ENCODE measurements at places on chromosomes 6 and 20. TPM values are rescaled to one million over a fixed set of nuclear protein-coding genes. Genes with fewer than 3 reads are reported as not detected.

GRCh38 chr6:43779852-43780236 lies 9.8 kb downstream of the VEGFA start:
- no peak for DNase-seq

DNA sequence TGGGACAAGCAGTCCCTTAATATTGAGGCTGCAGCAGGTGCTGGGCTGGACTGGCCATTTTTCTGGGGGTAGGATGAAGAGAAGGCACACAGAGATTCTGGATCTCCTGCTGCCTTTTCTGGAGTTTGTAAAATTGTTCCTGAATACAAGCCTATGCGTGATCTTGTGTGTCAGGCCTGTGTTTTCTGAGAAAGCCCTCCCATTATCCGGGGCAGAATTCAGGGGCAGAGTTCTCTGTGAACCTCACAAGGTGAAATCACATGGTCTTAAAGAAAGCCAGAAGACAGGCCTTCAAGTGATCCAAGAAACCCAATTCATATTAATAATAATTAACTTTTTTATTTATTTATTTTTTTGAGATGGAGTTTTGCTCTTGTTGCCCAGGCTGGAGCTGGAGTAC lies 12.5 kb downstream of the CCN5 start:
- DNase-seq: no peak

Gene MAP7
- 0.40 TPM for total RNA-seq

Gene RSPO3
- 8.8 TPM for total RNA-seq

DNA sequence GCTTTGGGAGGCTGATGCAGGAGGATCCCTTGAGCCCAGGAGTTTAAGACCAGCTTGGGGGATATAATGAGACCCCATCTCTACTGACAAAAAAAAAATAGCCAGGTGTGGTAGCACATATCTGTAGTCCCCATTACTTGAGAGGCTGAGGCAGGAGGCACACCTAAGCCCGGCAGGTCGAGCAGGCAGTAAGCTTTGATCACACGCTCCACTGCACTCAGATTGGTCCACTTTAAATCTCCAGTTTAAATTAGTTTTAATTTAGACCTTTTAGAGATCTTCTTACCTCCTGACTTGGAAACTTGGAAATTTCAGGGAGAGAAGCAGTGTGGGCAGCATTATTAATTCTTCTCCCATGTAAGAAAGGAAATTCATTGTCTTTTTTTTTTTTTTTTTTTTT lies 16.8 kb upstream of the PLCB4 start:
- DNase-seq: no peak

Gene CRISP3
- total RNA-seq: 0.04 TPM

- DNase-seq: no peak
Measured at GRCh38 chr20:56229812-56230211, 18.7 kb upstream of the MC3R start.

DNA sequence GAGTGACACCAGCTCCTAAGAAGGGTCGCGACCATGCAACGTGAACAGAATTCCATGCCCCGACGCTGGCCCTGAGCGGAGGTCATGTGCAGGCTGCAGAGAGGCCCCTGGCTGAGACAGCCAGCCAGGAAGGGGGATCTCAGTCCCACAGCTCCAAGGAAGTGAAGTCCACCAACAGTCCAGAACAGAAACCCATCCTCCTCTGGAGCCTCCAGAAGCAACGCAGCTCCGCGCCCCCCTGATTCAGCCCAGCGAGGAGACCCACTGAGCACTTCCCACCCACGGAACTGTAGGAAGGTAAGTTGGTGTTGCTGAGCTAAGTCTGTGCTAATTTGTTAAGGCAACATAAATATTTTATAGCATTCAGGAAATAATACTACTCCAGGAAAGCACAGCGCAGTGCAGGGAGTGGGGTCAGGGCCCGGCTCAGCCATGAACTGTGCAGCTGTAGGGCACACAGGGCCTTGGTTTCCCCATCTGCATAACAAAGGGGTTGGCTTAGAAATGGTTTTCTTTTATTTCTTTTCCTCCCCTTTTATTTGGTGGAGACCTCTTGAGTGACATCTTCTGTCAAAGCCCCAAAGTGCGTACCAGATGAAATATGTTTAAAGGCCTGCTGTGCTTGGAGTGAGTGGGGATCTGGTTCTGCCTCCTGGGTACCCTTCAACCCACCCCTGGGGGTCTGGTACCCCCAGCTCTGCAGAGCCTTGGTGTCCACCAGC lies 241.1 kb upstream of the PMEPA1 start:
- DNase-seq: no peak

DNA sequence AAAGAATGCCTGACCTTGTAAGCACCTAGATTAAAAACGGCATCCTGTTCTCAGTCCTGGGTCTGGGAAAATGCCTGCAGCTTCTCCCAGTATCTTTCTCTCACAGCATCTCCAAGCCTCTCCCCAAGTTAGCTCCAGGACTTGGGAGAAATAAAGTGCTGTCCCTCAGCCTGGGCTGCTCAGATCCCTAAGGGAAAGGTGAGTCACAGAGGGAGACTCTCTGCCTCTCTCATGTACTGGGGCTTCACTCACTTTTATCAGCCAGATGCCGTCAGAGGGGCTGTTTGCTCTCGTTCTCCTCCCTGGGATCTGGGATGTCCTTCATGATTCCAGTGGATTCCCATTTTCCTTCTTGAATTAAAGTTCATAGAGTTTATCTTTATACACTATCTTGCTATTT lies 293.6 kb downstream of the COL12A1 start:
- no peak for DNase-seq

DNA sequence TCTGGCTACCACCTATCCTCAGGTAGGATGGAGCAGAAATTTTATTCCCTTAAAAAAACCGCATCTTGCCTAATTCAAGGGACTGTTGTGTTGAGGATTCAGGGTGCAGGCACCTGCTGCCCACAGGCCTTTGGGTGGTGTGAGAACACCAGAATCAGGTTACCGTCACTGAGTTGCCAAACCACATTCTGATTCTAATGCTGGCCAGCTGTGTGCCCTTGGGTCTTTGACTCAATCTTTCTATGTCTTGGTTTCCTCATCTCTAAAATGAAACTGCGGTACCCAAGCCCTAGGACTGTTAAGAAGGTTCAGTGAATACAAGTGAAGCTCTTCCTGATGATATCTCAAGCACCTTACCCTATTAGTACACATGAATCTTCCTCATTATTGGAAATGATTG lies 827.3 kb downstream of the DHX35 start:
- no peak for DNase-seq

Gene COL9A3
- 27.1 TPM for total RNA-seq

GRCh38 chr6:144561455-144562043 lies 276.4 kb downstream of the UTRN start:
- DNase-seq: no peak

Gene OSTM1
- total RNA-seq: 16.5 TPM

Gene BAK1
- total RNA-seq: 9.0 TPM

DNA sequence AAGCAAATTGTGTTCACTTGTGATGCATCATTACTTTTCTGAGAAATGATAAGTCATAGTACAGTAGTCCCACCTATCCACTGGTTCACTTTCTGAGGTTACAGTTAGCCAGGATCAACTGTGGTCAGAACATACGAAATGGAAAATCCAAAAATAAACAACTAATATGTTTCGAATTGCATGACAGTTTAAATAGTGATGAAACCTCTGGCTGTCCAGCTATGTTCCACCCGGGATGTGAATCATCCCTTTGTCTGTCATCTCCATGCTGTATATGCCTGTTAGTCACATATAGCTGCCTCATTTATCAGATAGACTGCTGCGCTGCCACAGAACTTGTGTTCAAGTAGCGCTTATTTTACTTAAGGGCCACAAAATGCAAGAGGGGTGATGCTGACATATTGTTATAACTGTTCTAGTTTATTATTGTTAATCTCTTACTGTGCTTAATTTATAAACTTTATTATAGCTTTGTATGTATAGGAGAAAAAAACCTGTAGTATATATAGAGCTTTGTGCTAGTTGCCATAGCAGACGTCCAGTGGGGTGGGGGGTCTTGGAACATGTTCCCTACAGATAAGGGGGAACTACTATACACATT lies 29.2 kb downstream of the AFDN start:
- DNase-seq: peak; percentile 18

Gene VSTM2L
- total RNA-seq: 2.4 TPM

Gene OPN5
- 0.18 TPM for total RNA-seq

DNA sequence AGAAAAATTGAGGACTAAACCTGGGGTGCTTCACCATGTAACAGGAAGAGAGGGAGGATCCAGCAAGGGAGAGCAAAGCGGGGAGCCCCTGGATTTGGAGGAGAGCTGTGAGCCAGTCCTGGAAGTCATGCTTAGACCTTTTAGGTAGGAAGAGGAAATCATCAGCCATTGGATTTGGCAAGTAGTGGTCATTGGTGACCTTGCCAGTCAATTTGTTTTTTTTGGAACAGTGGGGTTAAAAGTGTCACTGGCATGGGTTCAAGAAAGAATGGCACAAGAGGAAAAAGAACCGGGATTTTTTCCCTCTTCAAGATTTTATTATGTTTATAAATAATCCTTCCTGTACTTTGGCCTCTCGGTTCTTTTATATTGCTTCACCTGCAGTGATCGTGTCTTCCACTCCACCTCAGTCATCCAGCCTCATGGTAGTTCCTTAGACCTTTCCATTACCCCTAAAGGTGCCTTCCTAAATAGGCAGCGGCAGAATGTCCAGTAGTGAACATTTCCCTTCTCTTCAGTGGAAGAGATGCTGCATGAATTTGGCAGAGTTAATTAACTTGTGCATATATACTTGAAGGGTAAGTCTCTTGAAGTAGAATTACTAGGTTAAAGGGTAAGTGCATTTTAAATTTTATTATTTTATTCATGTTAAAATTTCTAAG lies 124.7 kb downstream of the QKI start:
- no peak for DNase-seq

Gene BPI
- 0.40 TPM for total RNA-seq

- peak; percentile 82 for DNase-seq
Measured at GRCh38 chr6:133553652-133554051, 312.5 kb downstream of the EYA4 start.

DNA sequence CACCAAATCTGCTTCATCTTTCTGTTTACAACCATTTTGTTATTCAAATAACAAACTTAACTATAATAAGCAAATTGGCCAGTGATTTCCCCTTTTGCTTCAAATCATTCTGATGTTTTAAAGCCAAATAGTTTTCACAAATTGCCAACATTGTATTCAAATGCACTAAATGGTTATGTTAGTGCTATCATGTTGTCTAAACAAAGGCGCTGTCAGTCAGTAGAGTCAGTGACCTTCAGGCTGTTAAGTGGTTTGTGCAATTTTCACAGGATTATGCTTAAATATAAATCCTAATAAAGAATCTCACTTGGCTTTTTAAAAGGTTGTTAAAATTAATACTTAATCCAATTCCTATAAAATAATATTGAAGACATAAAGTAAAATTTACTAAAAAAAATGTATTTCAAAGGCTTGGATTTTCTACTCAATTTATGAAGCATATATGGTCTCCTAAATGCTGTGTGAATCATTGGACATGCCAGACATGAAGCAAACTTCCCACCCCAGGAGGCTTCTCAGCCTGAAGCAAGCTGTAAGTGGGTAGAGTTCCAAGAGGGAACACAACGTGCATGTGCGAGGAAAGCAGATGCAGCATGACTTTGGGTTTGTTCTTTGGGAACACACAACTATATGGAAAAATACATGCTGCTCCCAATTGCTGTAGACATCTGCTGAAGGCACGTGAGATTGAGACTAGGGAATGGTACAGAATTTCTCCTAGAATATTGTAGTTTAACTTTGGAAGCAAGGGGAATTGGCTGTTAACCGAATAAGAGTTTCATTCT lies 54.9 kb downstream of the RSPO3 start:
- DNase-seq: peak; percentile 96

Gene MED20
- 17.8 TPM for total RNA-seq

DNA sequence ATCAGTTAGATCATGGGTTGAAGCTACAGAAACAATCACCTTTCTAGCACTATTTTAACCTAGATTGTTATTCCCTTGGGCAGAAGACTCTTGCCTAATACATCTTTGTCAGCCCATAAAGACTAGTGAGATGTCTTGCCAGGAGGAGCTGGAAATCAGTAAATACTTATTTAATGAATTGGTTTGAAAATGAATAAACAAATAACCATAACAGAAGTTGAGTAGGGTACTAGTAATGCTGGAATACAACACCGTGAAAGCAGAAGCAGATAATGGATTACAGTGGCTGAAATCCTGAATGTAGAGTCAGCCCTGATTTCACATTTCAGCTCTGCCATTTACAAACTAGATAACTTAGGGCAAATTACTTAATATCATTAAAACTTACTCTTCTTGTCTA lies 236.1 kb downstream of the PACRG start:
- DNase-seq: no peak

Gene PRICKLE4
- total RNA-seq: 2.6 TPM

DNA sequence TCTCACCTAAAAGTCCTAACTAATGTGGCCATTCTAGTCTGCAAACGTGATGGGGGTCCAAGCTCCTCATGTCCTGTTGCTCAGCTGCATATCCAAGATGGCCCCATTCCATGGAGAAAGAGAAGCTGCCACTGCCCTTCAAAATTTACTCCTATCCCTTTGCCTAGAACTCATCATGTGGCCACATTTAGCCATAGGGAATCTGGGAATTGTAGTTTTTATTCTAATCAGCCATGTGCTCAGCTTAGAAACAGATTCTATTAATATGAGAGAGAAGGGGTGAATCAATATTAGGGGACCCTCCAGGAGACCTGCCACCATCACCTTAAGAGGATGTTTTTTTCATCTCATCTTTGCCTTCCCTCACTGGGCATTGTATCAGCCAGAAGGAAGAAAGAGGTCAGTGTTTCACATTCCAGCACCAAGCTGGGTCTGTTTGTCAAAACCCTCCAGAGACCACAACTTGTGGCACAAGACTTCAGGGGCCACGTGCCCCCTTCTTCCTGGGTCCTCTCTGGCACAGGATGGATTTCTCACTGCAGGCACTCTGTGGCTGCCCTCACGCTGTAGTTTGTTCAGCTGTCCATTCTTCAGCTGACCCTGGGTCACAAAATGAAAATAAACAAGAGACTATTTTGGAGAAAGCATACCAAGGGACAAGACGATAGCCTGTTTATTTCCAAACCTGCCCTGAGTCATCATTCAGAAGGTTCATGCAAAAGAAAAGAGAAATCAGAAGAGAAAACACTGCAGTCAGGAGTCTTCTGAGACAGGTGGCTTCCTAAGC lies 172.0 kb downstream of the EYA2 start:
- DNase-seq: no peak

DNA sequence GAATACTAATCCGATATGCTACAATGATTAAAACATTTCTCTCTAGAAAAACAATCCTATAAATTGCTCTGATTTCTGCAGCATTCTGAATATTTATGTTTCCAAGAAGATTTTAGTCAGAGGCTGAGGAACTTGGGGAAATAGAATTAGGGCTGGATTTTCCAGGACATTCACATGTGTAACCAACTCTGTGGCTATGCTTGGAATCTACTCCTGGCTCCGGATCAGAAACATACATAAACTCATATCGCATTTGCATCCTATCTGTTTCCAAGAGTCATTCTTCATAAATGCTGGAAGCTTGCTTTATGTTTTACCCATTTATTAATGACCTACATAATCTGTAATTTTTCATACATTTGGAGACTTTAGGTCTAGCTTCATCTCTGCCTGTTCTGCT lies 459.9 kb upstream of the MARCKS start:
- DNase-seq: peak; percentile 81

DNA sequence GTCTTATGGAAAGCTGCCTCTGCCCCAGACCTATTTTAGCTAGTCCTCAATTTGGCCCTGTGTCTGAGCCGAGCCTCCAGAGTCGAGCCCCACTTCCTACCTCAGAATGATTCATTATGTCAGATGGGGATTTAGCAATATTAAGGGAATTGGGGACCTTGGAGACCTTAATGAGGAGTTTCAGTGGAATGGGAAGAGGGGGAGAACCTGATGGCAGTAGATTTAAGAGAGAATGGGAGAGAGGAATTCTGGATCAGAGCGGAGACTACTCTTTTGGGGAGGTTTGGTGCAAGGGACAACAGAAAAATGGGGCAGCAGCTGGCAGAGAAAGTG lies 63.5 kb downstream of the EFHC1 start:
- no peak for DNase-seq

Gene LY6G6C
- 0.09 TPM for total RNA-seq
